Vagina (tissue), 2 donors: ENCODE measurements at places on chromosomes 16 and 17.

DNA sequence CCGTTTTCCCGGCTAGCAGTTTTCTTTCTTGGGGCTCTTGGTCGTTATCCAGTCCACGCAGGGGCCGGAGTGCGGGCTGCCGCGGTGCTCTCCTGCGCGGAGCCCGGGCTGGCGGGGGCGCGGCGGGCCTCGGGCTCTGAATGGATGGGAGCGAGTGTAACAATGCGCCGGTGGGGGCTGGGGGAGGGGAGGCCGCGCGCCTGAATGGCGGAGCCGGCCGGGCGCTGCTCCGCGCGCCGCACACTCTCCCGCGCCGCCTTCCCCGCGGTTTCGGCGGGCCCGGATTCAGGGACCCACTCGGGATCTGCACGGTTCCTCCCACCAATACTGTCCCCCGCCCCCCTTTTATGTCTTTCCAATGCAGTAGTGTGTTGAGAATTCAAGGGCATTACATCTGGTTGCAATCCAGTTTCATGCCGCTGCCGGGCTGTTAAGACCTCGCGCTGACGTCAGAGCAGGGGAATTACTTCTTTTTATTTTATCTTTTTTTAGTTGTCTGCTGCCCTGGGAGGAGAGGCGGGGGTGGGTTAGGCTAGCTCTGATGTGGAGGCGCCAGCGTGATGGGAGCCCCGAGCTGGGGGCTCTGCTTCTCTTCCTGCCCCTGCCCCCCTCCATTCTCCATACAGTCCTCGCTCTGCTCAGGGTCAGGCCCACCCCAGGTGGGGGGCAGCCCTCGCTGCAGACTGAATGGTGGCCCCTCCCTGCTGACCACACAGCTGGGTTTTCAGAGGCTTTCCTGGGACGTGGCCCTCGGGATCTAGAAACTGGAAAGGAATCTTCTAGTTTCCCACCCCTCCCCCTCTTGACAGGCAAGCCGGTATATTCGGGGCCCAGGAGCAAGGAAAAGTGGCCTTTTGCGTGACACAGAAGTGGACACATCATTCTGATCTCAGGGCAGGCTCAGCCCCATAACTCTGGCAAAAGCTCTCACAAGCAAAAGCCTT is 1.8 kb downstream of the RAI1 start:
- DNase-seq: no peak

- DNase-seq: no peak
Observed at GRCh38 chr17:39926588-39927100, 757 bp downstream of the ORMDL3 start.

- no peak for DNase-seq
Observed at GRCh38 chr17:78125138-78125913, 3.2 kb downstream of the TMC6 start.

GRCh38 chr17:72487731-72488494 is 367.1 kb downstream of the SOX9 start:
- no peak for DNase-seq

- no peak for DNase-seq
Observed at GRCh38 chr17:80790021-80790765, 201.4 kb upstream of the CHMP6 start.

DNA sequence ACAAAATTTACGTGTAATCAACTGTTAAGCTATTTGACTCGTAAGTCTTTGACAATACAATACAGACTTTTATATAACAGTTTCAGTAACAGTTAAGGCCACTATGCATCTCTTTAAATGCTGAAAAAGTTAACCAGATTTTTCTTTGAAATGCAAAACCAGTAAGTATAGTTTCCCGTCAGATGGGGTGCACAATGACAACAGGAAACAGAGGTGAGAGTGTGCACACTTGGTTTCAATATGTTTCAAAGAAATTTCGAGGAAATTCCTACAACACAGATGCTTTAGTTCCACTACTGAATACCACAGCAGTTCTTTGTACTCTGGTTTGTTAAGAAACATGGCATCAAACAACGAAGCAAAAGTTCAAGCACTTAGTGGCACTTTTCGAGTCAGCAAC is 48.4 kb downstream of the RNF157 start:
- no peak for DNase-seq
